Spinal cord (tissue), 10 donors: ENCODE measurements at places on chromosomes 3 and 15.

- no peak for DNase-seq
These were observed 51.5 kb upstream of the MYZAP start for GRCh38 chr15:57540211-57540610.

DNA sequence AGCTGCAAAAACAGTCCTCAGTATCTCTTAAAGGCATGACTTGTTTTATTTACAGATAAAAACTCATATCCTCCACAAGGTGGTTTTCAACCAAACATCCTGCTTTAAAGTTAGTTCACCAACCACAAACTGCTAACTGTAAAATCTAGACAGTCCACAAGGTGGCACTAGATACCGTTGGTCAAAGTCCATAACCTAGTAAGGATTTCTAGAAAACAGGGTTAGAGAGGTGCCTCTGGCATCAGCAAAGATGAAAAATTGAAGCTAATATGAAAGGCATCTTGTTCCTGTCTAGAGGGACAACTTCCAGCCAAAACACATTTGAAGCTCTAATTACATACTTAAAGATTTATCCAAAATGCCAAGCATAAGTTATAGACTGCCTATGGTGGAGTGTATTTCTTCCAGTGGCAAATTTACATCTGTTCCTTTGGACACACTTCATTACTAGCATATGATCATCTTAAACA lies 56.0 kb downstream of the ZMAT3 start:
- peak; percentile 80 for DNase-seq

DNA sequence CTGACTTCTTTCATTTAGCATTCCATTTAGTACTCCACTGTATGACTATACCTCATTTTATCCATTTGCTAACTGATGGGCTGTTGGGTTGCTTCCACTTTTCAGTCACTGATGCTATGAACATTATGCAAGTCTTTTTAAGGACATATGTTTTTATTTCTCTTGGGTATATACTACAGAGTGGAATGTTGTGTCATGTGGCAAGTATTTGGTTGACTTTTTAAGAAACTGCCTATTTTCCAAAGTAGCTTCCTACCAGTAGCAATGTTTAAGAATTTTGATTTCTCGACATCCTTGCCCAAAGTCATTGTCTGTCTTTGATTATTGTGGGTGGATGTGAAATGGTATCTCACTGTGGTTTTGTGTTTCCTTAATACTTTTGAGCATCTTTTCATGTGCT lies 110.1 kb upstream of the TPM1 start:
- no peak for DNase-seq

DNA sequence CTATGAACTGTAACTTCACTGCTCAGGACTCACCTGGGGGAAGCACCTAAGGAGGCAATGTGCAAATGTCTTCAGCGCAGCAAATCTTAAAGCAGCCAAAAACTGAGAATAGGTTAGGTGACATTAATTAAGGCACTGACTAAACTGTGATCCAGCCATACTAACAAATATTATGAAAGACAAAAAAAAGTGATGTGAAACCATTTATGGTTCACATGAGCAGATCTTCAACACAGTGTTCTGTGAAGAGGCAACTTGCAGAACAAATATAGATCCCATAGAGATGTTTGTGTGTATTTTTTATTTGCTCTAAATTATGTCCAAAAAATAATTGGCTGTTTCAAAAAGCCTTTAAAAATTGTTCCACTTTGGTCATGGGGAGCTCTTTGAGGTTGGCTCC lies 24.1 kb upstream of the MITF start:
- no peak for DNase-seq

- no peak for DNase-seq
These were observed 50.2 kb upstream of the ROBO1 start for GRCh38 chr3:79818015-79818414.

- DNase-seq, result no peak
These were observed 10.9 kb downstream of the APH1B start for GRCh38 chr15:63288342-63288741.

GRCh38 chr15:99628374-99629001 lies 62.7 kb downstream of the MEF2A start:
- DNase-seq, result no peak

DNA sequence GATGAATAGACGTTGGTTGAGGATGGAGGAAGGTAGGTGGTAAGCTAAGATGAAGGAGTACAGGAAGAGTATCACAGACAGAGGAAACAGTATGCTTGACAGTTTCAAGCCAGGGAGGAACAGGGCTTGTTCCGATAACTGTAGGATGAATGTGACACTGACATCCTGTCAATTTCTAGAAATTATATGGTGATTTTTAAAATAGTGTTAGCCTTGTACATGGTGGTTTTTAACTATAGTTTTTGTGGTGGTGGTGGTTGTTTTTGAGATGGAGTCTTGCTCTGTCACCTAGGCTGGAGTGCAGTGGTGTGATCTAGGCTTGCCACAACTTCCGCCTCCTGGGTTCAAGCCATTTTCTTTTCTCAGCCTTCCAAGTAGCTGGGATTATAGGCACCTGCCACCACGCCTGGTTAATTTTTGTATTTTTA lies 92.8 kb downstream of the FNDC3B start:
- no peak for DNase-seq

DNA sequence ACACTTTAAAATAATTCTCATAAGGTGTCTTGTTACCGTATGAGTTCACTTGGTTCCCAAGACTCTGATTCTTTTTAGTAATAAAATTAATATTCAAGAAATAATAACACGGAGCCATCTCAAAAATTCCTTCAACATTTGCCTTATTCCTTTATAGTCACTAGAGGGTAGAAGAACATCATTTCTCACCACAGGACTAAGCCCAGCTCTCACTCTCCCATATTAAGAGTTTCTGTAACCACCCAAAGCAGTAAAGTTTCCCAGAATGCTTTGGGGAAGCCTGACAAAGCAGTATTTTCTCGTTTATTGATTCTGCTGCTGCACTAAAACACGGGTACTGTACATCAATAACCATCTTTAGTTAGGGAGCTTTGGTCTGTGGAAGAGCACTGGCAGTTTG lies 114.9 kb downstream of the MCTP2 start:
- DNase-seq, result no peak

- peak; percentile 89 for DNase-seq
These were observed 28.0 kb upstream of the LACTB start for GRCh38 chr15:63093486-63094205.

DNA sequence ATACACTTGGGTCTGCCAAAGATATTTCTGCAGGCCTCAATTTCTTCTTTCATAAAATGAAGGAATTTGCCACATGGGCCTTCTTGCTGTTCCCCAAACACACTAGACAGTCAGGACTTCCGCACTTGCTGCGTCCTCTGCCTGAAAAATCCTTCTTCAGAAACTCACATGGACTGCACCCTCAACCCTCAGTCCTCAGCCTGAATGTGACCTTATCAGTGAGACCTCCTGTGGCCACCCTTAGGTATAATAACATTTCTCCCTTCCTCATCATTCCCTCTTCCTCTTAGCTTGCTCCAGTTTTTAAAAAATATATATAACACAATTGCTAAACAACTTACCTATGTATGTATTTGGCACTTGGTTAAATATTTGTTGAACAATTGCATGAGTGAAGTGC lies 257.5 kb downstream of the MFSD1 start:
- DNase-seq, result no peak
